ENCODE measurements at places on chromosomes 2 and 18.
A peak's percentile ranks its signal among the peaks of the same experiment; 100 is the strongest.

- DNase-seq, result no peak
Observed at GRCh38 chr2:166238176-166238575, 110.4 kb upstream of the SCN1A start.

DNA sequence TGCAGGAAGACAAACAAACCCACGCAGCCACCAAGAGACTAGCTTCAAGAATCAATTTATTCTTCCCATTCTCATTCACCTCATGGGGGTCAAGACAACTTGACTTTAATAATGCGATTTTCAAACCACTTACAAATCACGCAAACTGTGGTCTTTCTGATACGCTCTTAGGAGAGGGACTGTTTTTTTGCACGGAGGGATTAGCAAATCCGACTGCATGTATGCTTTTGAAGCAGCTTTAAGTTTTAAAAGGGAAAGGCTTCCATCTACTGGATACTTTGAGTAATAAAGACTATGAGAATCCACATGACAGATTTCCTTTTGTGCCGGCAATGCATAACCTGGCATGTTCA, 322.9 kb upstream of the KCNJ3 start:
- peak; percentile 31 for DNase-seq

GRCh38 chr2:45128580-45128997, 119.3 kb upstream of the SIX2 start:
- DNase-seq, result no peak

DNA sequence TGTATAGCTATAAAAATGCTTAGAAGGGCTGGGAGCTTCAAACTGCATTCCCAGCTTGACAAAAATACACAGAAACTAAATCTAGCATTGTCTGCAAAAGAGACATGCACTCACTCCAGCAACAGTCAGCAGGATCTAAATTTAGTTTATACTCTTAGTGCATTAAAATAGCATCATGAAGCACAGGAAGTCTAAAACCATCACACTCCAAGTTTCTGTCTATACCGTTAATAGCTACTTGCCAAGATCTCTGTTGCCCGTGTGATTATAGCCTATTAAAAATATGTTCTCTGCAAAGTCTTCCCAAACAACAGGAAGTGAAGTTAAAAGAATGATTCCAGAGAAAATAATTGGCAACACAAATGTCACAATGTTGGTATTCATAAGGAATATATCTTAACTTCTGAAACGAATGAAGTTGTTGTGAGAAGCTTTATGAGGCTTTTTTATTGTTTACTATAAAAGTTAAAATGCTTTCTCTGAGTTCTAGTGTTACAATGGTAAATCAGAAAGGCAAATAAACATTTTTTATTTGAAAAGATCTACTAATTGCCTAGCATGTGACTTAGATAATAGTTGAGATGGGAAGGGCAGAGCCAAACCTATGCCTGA, 184.2 kb downstream of the ZNF385B start:
- DNase-seq, result no peak

GRCh38 chr2:198874472-198874858, 583.3 kb downstream of the SATB2 start:
- no peak for DNase-seq

DNA sequence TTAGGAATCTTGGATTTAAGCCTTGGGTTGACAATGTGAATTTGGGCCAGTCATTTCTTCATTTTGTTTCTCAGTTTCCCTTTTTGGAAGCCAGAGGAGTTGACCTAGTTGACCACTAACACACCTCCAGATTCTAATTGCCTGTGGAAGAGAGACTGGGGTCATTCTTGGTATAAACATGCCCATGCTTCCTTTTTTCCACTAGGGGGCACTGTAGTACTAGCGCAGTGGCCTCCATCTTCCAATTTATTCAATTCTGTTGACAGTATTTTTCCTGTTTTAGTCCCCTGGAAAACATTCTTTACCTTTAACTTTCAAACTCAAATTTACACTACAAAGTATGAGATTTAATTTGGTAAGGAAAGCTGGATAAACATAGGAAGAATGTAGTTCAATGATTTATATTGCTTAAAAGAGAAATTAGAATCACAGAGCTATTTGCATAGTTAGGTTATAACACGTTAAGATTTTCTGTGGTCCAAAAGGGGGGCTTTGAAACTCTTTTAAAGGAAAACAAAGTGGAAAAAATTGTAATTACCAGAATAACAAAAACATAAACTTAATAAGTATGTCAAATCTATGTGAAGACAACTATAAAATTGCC, 57.5 kb upstream of the AGPS start:
- DNase-seq, result peak; percentile 61

GRCh38 chr2:27194538-27195354, 17.1 kb upstream of the ATRAID start:
- no peak for DNase-seq

- DNase-seq, result no peak
Observed at GRCh38 chr18:10119991-10120390, 206.2 kb downstream of the VAPA start.

DNA sequence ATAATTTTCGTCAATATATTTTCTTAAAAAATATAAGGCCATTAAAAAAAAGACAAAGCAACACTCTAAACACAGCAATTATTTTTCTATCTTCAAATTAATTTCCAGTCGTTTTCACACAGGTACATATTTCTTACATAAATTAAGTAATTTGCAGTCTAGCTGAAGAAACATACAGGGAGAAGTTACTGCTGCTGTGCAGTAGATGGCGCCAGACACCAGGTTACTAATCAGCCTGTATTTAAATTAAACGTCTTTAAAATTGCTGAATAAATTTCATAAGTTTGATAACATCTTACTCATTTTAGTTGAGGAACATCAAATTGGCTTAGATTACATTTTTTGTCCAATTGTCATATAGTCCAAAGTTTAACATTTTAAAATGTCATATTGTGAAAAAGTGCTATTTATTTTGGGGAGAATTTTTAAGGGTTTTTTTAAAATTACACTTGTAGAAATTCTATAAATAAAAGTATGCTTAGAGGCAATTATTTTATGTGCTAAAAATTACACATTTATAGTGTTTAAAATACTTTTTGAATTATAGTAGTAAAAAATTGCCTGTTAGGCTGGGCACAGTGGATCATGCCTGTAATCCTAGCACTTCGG, 88.4 kb downstream of the PMAIP1 start:
- DNase-seq, result peak; percentile 61

DNA sequence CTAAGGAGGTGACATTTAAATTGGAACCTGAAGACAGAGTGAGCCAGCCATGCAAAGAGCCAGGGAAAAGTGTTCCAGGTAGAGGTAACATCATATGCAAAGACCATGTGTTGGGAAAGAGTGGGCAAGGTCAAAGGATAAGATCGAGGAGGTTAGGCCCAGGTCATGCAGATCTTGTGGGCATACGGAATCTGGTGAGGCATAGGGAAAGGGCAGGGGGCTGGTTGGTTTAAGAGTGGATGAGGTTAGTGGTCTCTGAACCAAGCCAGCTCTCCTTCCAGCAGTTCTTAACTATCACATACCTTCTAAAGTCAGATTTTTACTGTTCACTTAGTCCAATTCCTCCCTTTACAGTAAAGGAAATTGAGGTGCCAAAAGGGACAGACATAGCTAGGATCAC, 3.0 kb downstream of the ANKRD53 start:
- DNase-seq, result no peak

DNA sequence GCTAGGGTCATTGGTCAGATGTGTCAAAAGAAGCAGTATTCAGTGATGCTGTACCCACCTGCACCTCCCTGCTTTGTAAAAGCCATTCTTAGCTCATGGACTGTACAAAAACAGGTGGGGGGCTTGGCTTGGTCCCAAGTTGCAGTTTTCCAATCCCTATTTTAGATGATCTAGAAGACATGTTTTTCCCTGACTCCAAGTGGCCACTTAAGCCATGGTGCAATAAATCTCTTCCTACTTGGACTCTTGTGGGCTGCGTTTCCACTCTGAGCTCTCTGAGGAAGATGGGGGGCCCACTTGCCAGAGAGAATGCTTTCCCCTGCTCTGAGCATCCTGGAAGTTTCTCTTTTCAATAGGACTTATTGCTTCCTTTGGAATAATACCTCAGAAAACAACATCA, 57.0 kb upstream of the SPP2 start:
- no peak for DNase-seq

DNA sequence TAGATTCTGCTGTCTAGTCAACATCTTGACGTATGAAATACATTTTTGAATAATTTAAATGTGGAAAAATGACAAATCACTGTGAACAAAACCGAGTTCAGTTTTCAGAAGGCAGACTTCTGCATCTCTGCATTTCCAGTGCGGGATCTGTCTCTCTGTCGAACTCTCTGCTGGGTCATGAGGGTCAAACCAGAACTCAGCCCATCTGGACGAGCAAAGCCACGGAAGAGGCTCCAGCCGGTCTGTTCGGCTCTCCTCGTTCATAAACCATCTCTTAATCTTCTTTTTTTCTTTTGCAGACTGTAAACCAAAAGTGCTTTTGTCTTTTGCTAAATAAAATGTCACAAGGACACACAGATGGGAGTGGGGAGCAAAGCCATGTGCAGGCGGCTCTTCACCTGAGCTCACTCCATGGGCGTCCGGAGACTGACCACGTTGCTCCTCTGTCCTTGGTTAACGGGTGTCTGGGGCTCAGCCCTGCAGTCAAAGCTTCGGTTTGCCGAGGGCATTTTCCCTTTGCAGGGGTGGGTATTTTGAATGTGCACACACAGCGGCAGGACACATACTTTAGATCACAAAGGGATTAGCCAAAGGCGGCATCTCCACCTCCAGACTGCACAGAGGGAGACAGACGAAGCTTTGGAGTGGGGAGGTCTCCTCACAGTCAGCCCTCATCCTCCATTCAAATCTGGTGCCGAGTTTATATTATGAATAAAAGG, 737.9 kb upstream of the SALL3 start:
- DNase-seq, result no peak

DNA sequence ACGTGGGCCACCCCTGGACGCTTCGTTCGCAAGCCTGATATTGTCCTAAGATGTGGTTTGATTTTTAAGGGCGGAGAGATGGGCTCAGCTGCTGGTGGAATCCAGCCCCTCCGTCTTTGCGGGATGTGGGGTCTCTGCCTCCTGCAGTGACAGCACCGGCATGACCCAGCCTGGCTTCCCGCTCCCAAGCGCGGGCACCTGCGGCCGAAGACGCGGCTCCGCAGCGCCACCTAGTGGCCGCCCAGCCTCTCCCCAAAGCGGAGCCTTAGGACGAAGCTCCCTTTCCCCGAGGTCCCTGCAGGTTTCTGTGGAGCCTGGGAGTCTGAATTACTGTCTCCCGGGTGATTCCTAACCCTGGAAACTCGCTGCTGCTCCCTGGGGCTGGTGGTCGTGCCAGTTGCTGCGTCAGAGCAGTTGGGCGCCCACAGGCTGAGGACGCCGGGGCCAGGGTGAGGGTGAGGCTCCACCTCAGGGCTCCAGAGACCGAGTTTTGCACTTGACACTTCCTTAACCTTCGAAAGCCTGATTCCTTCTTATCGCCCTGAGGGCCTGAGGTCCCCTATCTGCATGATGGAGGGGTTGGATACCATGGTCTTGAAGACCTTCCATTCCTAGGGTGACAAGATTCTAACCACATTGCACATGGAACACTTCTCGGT, 137.5 kb downstream of the TPO start:
- peak; percentile 35 for DNase-seq

- no peak for DNase-seq
Observed at GRCh38 chr2:59204040-59204439, 962.9 kb upstream of the FANCL start.

- no peak for DNase-seq
Observed at GRCh38 chr2:158232476-158232875, 130.8 kb downstream of the UPP2 start.

DNA sequence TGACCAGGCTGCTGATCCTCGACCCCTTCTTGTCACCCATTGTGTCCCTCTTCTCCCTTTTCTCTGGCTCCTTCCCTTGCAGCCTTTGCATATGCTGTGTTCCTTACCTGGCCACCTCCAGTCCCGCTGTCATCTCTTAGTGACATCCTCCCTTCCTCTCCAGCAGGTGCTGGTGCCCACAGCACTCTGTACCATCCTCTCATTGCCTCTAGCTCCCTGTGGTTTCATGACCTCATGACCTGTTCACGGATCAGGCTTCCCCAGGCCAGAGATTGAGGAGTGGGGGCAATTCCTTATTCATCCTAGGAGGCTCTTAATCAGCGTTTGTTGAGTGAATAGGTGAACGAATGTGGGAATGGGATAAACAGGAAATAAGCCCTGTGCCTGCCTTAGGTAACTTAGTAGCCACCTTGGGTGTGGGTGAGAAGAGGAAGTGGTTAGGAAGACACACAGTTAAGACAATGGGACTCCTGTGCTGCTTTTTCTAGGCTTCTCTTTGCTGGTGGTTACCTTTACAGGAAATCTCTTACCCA, 35.5 kb downstream of the ITGA6 start:
- DNase-seq, result no peak

- DNase-seq, result no peak
Observed at GRCh38 chr18:25587545-25587944, 235.6 kb upstream of the ZNF521 start.

DNA sequence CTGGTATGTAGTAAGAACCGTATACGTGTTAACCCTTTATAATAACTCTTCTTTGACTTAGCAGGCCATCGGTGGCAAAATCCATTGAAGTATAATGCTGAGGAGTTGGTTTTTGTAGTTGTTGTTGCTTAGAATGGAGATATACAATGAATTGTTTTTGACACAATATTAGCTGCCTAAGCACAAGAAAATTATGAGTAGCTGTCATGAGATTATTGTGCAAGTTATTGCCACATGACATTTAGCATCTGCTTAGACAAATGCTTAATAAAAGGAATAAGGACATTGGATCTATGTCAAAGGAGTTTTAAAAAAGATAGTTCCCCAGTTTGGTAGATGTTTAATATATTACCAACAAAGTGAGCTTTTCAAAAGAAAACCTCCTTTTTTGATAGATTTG, 59.9 kb downstream of the ABCB11 start:
- no peak for DNase-seq

- no peak for DNase-seq
Observed at GRCh38 chr2:175525975-175526374, 344.5 kb upstream of the ATP5MC3 start.

- DNase-seq, result peak; percentile 47
Observed at GRCh38 chr2:121475811-121476571, 54.7 kb upstream of the RNU4ATAC start.

DNA sequence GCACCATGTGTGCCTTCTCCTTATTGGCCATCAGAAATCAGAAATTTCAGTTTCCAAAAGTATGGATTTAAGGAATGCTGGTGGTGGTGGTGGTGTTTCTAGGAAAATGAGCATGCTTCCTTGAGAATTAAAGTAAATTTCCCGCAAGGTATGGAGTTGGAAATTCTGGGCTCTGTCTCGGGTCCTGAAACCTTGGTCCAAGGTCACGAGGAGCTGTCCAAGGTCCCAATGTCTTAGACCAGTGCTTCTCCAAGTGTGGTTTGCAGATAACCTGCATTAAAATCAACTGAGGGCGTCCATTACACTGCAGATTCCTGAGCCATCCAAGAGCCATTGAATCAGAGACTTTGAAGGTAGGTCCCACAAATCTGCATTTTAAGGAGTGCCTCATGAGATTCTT, 210.9 kb upstream of the PKDCC start:
- peak; percentile 50 for DNase-seq

- no peak for DNase-seq
Observed at GRCh38 chr2:55112229-55113031, 62.2 kb upstream of the RTN4 start.

GRCh38 chr2:96100893-96101304, 15.5 kb downstream of the ADRA2B start:
- no peak for DNase-seq

GRCh38 chr2:112454586-112454985, 21.1 kb upstream of the RGPD8 start:
- DNase-seq, result no peak

All from hematopoietic multipotent progenitor cell treated with erythropoietin and hydrocortisone succinate and interleukin-3 and kit ligand, for 8 days (in vitro differentiated cells).